Thoracic aorta (tissue), 2 donors: ENCODE measurements at places on chromosomes 12 and 14. TPM values are rescaled to one million over a fixed set of nuclear protein-coding genes. Genes with fewer than 3 reads are reported as not detected.

The KLRD1 gene
- 13.0 TPM for total RNA-seq

The PRH2 gene
- total RNA-seq = not detected

The SIX6 gene
- not detected for total RNA-seq

DNA sequence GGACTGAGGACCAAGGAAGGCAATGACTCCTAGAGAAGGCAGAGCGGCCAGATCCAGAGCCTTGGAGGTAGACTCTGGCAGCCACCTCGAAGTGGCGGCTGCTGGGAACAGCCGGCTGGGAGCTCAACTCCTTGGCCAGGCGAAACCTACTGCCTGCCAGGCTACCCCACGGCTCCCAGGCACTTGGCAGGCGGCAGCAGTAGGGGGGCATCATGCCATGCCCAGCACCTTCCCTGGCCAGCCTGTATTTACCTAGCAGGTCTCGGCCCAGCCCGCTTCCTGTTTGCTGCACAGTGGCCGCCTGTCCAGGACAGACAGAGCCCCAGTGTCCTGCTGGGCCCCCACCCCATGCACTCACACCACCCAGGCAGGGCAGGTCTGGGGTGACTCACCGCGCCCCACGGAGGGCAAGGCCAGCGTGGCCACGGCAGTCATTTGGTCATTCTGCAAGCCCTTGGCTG is 10.2 kb downstream of the TRPV4 start:
- DNase-seq = no peak
- no peaks in the 10 kb centered on the region for H3K36me3 ChIP-seq
- H3K4me1 ChIP-seq = peaks cover 16% of the 10 kb centered on the region
- no peak overlapping the region for H3K27ac ChIP-seq
- H3K27me3 ChIP-seq = no peaks in the 10 kb centered on the region
- peak overlapping the region; percentile 26 for H3K4me3 ChIP-seq

The HPD gene
- 1.2 TPM for total RNA-seq

- H3K27me3 ChIP-seq = no peaks in the 10 kb centered on the region
- H3K36me3 ChIP-seq = no peaks in the 10 kb centered on the region
- no peak overlapping the region for H3K27ac ChIP-seq
- DNase-seq = no peak
- no peak overlapping the region for H3K4me3 ChIP-seq
Measured at GRCh38 chr14:59417311-59417710, 47.9 kb downstream of the GPR135 start.

The IKZF4 gene
- total RNA-seq = 7.6 TPM

DNA sequence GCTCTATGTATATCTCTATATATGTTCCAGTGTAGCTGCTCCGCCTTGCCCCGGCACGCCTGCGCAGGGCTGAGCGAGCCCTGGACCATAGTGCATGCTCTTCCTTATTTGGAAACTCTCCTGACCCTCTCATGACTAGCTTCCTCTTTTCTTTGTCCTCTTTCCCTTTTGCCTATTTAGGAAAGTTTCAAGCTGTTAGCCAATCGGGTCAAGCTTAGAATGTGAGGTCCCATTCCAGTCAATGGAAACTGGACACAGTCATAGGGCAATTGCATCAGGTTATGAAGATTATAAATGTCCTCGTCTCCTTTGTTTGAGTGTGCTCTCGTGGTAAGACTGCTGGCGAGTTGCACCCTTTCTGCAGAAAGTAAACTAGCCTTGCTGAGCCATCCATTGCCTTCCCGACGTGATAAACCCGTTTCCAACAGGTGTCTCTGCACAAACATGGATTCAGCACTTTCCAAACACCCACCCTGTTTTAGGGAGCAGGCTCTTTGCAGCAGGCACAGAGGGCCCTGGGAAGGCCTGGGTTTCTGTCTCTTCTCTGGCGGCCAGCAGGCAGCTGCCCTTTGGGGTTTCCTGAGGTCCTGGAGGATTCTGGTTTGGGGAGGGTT is 30.9 kb downstream of the CCDC92 start:
- H3K4me1 ChIP-seq = peaks cover 24% of the 10 kb centered on the region
- H3K27ac ChIP-seq = peak overlapping the region; percentile 65
- peaks cover 35% of the 10 kb centered on the region for H3K36me3 ChIP-seq
- DNase-seq = no peak
- H3K4me3 ChIP-seq = peak overlapping the region; percentile 7

DNA sequence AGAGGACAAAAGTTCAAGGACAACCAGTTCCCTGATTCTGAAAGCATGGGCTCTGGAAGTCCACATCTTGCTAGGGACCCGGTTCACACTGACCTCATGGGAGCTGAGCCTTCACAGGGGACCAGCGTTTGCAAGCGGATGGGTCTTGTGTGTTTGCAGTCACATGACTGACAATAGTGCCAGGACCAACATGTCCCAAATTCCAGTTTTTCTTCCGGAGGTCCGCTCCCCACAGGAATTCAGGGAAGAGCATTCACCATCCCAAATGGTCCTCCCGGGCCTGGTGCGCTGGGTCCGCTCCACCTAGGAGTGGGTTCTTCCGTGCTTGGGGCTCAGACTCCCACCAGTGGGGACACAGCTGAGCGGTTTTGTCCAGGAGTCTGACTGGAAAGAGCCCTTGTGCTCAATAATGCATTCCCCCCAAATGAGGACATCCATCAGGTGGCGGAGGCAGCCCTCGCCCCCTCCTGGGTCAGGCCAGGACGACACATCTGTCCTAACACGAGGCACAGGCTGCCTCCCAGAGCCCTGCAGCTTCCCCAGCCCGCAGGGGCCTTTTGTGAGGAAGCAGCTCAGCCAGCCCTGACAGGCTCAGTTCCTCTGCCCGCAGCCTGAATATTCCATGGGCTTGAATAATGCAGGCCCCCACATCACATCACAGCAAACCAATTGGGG is 91.8 kb upstream of the BCL11B start:
- H3K36me3 ChIP-seq = no peaks in the 10 kb centered on the region
- no peak overlapping the region for H3K27ac ChIP-seq
- H3K4me3 ChIP-seq = no peak overlapping the region
- no peak for DNase-seq
- H3K4me1 ChIP-seq = no peaks in the 10 kb centered on the region
- H3K27me3 ChIP-seq = no peaks in the 10 kb centered on the region

DNA sequence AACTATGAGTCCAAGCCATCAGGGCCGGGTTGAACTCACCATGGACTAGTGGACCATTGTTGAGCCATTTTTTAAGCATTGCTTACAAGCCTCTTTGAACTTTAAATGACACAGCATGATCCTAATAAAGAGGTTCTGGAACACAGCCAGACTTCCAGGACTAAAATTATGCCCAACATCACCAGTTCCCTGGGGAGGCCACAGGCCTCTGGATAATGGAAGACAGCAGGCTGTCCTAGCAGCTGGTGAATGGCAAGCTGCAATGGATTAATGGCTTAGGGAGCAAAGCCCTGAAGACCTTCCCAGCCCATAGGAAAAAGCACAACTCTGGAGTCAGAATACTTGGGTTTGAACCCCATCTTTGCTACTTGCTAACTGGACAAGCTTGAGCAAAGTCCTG is 71.3 kb downstream of the FLRT2 start:
- no peak overlapping the region for H3K27ac ChIP-seq
- DNase-seq = no peak
- no peaks in the 10 kb centered on the region for H3K36me3 ChIP-seq
- H3K4me3 ChIP-seq = no peak overlapping the region
- H3K27me3 ChIP-seq = no peaks in the 10 kb centered on the region

The KRT78 gene
- not detected for total RNA-seq

GRCh38 chr12:58576916-58577315 is 343.4 kb downstream of the LRIG3 start:
- no peaks in the 10 kb centered on the region for H3K4me1 ChIP-seq
- no peaks in the 10 kb centered on the region for H3K27me3 ChIP-seq
- H3K36me3 ChIP-seq = no peaks in the 10 kb centered on the region
- H3K4me3 ChIP-seq = no peak overlapping the region
- DNase-seq = no peak

GRCh38 chr12:53766881-53767280 is 15.1 kb upstream of the CISTR start:
- no peaks in the 10 kb centered on the region for H3K36me3 ChIP-seq
- DNase-seq = no peak
- no peak overlapping the region for H3K27ac ChIP-seq
- no peak overlapping the region for H3K4me3 ChIP-seq
- no peaks in the 10 kb centered on the region for H3K4me1 ChIP-seq

- H3K36me3 ChIP-seq = no peaks in the 10 kb centered on the region
- H3K4me3 ChIP-seq = no peak overlapping the region
- H3K4me1 ChIP-seq = no peaks in the 10 kb centered on the region
- H3K27ac ChIP-seq = no peak overlapping the region
- no peaks in the 10 kb centered on the region for H3K27me3 ChIP-seq
Measured at GRCh38 chr12:92722897-92723296, 20.1 kb downstream of the PLEKHG7 start.

- H3K27me3 ChIP-seq = no peaks in the 10 kb centered on the region
- H3K27ac ChIP-seq = no peak overlapping the region
- no peaks in the 10 kb centered on the region for H3K4me1 ChIP-seq
Measured at GRCh38 chr12:105573574-105573973, 243.1 kb downstream of the C12orf75 start.
